ENCODE measurements at places on chromosomes 16 and 17. TPM values are rescaled to one million over a fixed set of nuclear protein-coding genes. Genes with fewer than 3 reads are reported as not detected.
A peak's percentile ranks its signal among the peaks of the same experiment; 100 is the strongest.

Gene HOXB13
- not detected for total RNA-seq

GRCh38 chr17:46908068-46908737 is 14.8 kb upstream of the GOSR2 start:
- no peak for DNase-seq
- no peaks in the 10 kb centered on the region for H3K36me3 ChIP-seq
- no peak overlapping the region for H3K4me3 ChIP-seq

GRCh38 chr17:63740464-63741142 is 996 bp downstream of the STRADA start:
- no peaks in the 10 kb centered on the region for H3K36me3 ChIP-seq
- H3K27ac ChIP-seq, result peak overlapping the region; percentile 81
- H3K4me1 ChIP-seq, result peaks cover 6% of the 10 kb centered on the region
- DNase-seq, result no peak

DNA sequence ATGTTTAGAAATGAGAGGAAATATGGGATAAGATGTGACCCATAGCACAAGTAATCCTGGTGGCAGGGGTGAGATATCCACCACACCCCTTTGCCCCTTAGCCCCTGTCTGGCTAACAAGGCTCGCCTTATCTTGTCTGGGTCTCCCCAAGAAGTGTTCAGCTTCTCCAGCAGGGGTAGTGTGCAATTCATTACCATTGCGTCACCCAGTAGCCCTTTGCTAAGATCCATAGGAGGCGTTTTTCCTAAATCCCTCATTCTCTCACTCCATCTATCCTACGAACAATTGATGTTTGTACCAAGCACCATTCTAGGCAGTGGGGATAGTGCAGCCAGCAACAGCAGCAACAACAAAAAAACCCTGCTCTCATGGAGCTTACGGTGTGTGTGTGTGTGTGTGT is 30.8 kb downstream of the CCDC42 start:
- H3K36me3 ChIP-seq, result no peaks in the 10 kb centered on the region
- no peaks in the 10 kb centered on the region for H3K4me1 ChIP-seq
- H3K27me3 ChIP-seq, result peaks cover 12% of the 10 kb centered on the region
- H3K27ac ChIP-seq, result no peak overlapping the region
- no peak overlapping the region for H3K4me3 ChIP-seq

GRCh38 chr16:14029658-14030057 is 41.5 kb upstream of the MRTFB start:
- H3K4me1 ChIP-seq, result no peaks in the 10 kb centered on the region
- H3K27me3 ChIP-seq, result no peaks in the 10 kb centered on the region
- H3K4me3 ChIP-seq, result no peak overlapping the region

Measured in T-cell (primary cell).